Esophagus mucosa (tissue), 1 donor: ENCODE measurements at places on chromosomes 4 and X. TPM values are rescaled to one million over a fixed set of nuclear protein-coding genes. Genes with fewer than 3 reads are reported as not detected.

- no peak for ATAC-seq
Observed at GRCh38 chrX:31420302-31420701, 348.5 kb upstream of the FTHL17 start.

DNA sequence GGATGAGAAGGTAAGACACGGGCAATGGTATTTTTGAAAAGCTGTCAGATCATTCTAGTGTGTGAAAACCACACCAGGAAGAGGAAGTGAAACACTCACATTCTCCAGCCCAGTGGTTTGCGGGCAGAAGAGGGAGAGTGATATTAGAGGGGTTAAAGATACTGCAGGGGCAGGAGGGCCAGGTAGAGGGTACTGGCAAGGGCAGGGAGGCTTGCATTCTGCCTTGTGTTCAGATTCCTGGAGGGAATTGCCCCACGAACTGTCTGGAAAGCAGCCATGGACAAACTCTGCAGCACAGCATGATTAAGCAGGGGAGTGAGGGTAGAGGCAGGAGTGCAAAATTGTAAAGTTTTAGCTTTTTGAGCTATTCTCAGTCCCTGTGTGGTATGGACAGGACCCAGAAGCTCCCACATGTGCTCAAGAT lies 30.9 kb downstream of the NIPAL1 start:
- ATAC-seq, result peak; percentile 56

DNA sequence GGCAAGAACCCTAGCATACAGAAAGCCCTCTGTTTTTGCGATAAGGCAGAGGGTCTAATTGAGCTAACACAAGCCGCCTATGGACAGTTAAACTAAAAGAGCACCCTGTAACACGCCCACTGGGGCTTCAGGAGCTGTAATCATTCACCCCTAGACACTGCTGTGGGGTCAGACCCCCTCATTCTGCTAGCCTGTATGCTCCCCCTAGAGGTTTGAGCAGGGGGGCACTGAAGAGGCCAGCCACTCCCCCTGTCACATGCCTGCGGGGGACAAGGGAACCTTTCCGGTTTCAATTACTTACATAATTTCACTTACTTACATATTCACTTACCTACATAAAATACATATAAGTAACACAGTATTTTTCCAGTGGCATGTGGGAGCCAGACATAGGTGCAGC lies 469.5 kb upstream of the FAM241A start:
- no peak for ATAC-seq

Gene TRIML2
- total RNA-seq, result not detected

DNA sequence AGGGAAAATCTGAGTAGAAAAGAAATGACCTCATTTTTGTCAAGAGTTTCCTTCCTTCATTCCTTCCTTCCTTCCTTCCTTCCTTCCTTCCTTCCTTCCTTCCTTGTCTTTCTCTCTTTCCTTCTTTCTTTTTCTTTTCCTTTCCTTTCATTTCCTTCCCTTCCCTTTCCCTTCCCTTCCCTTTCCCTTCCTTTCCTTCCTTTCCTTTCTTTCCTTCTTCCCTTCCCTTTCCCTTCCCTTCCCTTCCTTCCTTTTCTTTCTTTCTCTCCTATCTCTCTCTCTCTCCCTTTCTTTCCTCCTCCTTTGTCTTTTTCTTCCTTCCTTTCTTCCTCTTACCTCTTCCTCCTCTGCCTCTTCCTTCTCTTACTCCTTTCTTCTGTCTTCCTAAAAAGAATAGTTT lies 347.6 kb downstream of the FAM47A start:
- ATAC-seq, result no peak

DNA sequence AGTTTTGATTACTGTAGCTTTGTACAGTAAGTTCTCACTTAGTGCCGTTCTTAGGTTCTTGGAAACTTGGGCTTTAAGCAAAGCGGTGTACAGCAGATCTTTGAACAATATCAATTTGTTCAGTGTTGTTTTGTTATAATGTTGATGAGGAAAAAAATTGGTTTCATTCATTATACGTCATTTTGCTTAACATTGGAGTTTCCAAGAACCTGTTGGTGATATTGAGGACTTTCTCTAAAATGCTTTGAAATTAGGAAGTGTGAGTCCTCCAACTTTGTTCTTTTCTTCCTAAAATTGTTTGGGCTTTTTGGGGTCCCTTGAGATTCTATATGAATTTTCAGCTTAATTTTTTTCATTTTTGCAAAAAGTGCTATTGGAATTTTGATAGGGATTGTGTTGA lies 49.1 kb downstream of the STAG2 start:
- no peak for ATAC-seq

DNA sequence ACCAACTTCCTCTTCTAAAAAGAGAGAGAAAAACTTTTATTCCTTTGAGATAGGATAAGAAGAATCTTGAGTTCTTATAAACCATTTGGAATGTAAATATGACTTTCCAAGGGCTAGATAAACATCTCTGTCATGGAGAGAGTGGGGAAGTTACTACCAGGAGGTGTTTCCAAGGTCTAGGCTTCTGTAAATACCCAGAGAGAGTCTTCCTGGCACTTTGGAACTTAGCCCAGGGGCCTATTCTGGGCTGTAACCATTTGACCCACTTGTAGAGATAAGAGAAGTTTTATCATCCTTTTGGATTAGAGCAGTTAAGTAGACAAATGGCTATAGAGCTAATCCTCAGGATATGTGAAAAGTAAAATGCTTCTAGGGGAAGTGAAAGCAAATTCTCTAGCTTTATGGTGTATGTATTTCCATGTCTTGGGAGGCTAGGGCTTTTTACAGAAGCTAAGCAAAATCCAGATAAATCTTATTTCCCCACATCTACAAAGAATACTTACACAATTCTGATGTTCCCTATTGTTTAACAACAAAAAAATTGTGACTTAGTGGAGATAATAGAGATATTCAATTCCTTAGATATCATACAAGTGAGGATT lies 51.1 kb downstream of the MCUB start:
- ATAC-seq, result no peak

GRCh38 chrX:100477958-100478357 lies 67.9 kb upstream of the PCDH19 start:
- no peak for ATAC-seq

- no peak for ATAC-seq
Observed at GRCh38 chr4:119933606-119934005, 133.0 kb downstream of the MAD2L1 start.

GRCh38 chrX:127888767-127889166 lies 163.4 kb downstream of the ACTRT1 start:
- ATAC-seq, result no peak

- ATAC-seq, result no peak
Observed at GRCh38 chr4:4980621-4981230, 38.5 kb downstream of the CYTL1 start.

DNA sequence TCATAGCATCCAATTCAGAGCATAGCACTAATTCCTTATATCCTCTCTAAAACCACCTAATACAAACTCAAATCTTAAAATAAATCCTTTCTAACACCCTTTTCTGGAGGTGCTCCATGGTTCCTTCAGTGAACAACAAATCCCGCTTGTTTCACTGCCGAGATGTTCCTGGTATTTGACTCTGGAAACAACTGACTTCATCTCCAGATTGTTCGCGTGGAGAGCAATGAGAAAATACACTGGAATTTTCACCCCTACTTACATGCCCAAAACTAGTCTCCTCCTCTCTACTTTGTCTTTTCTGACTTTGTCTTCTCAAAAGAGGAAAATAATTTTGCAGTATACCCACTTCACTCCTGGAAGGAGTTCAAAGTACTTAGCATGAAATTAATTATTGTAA lies 129.0 kb downstream of the PLS3 start:
- ATAC-seq, result no peak

GRCh38 chr4:168361365-168362024 lies 42.9 kb upstream of the DDX60 start:
- no peak for ATAC-seq

GRCh38 chr4:40462326-40462725 lies 127.2 kb downstream of the CHRNA9 start:
- peak; percentile 51 for ATAC-seq

- ATAC-seq, result no peak
Observed at GRCh38 chr4:3851211-3851610, 85.0 kb downstream of the ADRA2C start.

DNA sequence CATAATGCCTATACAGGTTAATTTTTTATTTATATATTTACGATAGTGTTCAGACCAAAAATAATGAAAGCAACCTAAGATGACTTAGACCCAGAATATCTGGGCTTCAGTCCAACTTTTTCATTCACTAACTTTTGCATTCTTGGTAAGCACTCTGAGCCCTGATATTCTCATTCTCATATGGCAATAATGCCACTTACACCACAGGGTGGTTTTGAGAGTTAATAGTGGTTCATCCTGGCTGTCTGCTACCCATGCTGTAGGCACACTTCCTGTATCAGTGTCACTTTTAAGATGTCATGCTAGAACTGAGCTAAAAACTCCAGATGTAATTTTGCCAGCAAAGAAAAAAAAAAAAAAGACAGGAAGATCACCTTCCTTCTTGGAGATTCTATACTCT lies 508.7 kb upstream of the FMR1 start:
- no peak for ATAC-seq

DNA sequence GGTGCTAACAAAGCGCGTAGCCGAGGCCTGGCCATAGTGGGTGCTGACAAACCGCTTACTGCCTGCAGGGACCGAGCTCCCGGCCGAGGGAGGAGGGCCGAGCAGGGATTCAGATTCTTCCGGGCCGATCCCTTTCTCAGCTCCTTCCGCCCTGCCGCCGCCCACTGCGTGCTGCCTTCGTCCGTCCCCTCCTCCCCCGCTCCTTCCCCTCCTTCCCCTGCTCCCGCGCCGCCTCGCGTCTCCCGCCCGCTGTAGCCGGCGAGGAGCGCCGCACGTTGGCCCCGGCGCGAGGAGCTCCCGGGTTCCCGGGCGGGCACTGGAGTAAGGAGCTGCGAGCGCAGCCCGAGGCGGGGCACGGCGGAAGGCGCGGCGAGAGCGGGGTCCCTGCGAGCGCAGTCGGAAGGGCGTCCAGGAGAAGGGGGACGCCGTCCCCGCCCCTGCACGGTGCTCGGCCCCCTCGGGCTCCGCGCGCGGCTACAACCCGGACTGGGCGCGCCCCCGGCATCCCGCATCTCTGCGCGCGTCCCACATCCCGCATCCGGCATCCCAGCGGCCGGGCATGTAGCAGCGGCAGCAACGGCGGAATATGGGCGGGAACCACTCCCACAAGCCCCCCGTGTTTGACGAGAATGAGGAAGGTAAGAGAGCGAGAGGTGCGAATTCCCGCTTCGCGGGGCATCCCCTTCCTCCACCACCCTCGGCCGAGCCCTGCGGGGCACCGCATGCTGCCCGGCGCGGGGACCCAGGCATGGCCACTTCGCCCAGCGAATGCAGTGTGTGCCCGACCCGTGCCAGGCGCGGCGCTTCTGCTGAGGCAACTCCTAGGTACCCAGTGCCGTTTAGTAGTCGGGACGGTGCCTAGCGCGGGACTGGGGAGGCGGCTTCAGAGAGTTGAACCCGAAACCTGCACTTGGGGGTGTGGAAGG lies at the start of gene STK32B:
Gene STK32B (plus strand): TSS at position 203 of the 926 bp plus-strand sequence.
- ATAC-seq, result peak; percentile 67

GRCh38 chr4:1601852-1602654 lies 82.1 kb downstream of the FAM53A start:
- no peak for ATAC-seq

Gene SPANXA2
- not detected for total RNA-seq

Gene FRAS1
- 2.6 TPM for total RNA-seq

DNA sequence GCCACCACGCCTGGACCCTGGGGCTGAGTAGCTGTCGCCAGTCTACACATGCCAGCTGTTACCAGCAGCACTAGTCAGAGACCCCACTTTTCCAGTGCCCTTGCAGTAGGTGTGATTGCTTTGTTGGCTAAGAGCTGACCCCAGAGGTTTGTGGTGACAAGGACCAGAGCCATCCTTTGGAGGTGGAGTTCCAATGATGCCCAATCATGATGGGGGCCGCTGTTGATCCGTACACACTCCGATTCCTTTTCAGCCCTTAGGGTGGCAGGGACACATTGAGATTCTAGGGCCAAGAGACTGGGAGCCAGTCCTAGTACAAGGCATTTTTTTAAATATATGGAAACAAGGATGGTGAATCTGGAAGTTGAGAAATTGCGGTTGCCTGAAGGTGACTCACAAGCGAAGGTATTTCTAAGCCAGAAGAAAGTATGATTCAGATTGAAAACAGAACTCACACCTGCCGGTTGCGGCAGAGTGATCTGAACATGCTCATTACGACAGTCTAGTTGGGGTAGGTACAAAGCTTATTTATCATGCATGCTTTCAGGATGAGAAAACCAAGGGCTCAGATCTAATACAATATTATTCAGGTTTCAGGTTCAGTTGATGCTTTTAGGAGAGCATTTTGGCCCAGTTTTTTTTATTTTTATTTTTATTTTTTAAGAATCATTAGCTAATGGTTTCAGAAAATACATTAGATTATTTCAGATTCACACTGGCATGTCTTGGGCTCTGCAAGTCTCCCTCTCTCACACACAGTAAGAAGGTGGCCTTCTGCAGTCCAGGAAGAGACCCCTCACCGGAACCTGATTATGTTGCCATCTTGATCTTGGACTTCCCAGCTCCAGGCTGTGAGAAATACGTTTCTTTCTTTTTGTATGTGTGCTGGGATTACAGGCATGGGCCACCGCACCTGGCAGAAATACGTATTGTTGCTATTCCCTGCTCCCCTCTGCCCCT lies 43.4 kb downstream of the SHROOM2 start:
- peak; percentile 89 for ATAC-seq

Gene ITIH6
- not detected for total RNA-seq

GRCh38 chrX:153684467-153685155 lies 3.1 kb upstream of the SLC6A8 start:
- ATAC-seq, result no peak

DNA sequence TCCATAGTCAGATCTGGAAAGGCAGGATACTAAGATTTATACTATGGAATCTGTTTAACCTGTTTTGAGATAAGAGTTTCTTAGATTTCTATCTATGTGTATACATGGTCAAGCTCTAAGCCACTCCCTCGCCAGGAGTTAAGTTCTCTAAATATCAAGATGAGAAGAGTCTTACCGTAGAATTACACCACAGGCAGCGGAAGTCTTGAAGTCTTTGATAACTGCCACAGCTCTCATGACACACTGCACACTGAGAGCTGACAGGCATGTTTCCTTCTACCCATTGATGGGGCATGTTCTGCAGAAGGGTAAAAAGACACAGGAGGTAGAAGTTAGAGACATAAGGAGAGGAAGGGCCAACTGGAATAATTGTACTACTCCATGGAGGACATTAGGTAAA lies 67.7 kb downstream of the DGKK start:
- no peak for ATAC-seq

- no peak for ATAC-seq
Observed at GRCh38 chr4:111393781-111394180, 751.5 kb upstream of the FAM241A start.

Gene CRLF2
- total RNA-seq, result not detected

DNA sequence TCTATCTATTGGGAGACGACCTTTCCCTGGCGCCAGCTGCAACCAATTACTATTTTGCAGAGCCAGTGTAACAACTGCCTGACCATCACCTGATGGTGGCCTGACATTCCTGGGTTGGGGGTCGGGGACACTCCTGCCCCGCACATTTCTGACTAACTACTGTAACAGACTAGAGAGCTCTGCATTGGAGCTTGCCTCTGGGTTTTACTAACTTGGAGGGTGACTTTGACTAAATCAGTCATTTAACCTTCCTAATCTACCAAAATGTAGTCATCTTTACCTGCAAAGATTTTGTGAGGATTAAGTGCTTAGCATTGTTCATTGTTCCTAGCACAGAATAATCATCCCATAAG lies 37.5 kb upstream of the ABCG2 start:
- no peak for ATAC-seq

- ATAC-seq, result no peak
Observed at GRCh38 chr4:178068136-178068535, 625.9 kb upstream of the AGA start.

Gene TRPC3
- total RNA-seq, result not detected
